ENCODE measurements at places on chromosomes 1 and 21. TPM values are rescaled to one million over a fixed set of nuclear protein-coding genes. Genes with fewer than 3 reads are reported as not detected.

The GDAP2 gene
- polyA plus RNA-seq: 17.2 TPM

- DNase-seq: no peak
Observed at GRCh38 chr1:46315669-46316403, 12.3 kb downstream of the UQCRH start.

GRCh38 chr1:14129009-14129408 is 429.0 kb downstream of the PRDM2 start:
- DNase-seq: no peak

DNA sequence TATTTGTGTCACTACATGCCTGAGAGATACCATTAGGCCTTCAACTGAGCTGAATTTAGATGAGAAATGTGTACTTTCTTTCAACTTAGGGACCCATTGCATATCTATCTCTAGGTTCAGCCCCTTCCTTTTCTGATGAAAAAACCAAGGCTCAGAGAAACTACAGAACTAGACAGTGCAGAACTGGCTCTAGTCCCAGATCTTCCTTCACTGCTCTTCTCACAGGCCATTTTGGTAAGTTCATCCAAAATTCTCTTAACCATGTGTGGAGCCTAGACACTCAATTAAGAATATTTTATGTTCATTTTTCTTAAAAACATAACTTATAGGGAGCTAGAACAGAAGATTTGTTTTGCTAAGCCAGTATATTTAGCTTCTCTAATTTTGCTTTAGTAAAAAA is 128.9 kb downstream of the ASTN1 start:
- DNase-seq: no peak

GRCh38 chr1:156431366-156431765 is 62.4 kb downstream of the RHBG start:
- DNase-seq: no peak

DNA sequence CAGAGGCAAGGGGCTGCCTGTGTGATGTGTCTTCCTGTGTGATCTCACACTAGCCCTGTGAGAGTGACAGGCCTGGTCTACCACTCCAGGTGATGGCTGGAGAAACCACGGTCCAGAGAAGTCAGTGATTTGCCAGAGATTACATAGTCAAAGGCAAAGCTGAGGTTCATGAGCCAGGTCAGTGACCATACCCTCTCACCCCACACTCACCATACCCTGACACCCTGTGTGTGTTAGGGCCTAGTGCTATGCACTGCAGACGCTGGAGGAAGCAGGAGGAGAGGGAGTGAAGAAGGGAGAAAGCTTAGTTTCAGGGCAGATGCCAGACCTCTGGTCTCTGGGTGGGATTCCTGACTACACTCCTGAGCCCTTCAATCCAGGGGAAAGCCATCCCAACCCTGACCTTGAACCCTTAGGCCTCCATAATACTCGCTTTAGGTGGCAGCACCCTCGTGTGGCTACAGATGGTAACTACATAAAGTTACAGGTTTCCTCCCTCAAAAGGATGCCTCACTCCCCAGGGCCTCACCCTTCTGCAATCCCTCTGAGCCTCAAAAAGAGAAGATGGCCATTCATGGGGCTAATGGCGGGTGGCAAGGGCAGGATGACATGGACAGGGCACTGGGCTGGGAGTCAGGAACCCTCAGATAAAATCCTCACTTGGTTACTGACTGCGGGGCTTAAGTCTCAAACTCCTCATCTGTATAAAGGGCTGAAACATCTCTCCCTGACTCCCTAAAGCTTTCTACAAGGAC is 20.8 kb upstream of the SDC3 start:
- no peak for DNase-seq
